GM23248 (cell line): ENCODE measurements at places on chromosomes 7 and 10. TPM values are rescaled to one million over a fixed set of nuclear protein-coding genes. Genes with fewer than 3 reads are reported as not detected.

The ASIC3 gene
- total RNA-seq = 1.1 TPM in 1 of 2 replicates, not detected in the other

GRCh38 chr7:51080622-51081269, 235.9 kb downstream of the COBL start:
- DNase-seq = no peak

DNA sequence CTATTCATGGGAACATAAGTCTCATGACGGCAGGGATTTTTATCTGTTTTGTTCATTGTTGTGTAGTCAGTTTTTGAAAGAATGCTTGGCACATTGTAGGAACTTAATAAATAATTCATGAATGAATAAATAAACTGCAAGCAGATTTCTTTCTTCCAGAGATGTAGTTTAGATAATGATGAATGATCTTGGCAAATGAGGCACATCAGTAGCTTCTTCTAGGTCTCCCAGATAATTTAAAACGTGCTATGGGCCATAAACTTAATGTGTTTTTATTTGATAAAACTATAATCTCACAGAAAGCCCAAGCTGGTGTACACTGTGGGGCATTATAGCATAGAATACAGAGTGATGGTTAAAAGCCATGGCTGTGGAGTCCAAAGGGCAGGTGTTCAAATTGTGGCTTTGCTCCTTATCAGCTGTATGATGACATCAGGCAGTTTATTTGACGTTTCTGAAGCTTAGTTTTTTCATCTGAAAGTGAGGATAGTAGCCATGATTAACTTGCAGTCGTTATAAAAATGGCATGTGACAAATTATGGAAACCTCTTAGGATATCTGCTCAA, 3.5 kb downstream of the MGAM start:
- DNase-seq = no peak

DNA sequence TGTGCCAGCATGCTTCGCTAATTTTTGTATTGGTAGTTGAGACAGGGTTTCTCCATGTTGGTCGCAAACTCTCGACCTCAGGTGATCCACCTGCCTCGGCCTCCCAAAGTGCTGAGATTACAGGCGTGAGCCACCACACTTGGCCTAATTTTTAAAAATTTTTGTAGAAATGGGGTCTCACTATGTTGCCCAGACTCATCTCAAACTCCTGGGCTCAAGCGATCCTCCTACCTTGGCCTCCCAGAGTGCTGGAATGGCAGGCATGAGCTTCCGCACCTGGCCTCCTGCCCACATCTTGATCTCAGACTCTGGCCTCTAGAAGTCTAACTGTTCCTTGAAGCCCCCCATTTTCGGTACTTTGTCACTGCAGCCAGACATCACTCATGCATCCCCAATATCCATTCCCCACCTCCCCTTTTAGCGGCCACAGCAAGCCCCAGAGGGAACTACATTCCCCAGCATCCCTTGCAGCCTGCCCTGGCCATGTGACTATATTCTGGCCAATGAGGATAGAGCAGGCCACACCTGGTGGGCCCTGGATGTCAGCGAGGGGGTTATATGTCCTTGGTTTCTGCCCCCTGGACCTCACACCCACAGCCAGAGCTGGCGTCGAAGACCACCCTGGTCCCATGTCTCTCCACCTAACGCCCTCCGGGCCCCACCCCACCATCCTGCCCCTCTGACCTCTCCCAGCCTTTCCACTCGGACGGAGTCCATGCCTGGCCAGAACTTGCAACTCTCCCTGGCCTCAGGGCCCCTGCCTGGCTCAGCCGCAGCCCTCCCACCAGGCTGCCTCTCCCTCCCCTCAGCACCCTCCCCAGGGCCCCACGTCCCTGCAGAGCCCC, 33.8 kb downstream of the MICALL2 start:
- peak; percentile 40 for DNase-seq

DNA sequence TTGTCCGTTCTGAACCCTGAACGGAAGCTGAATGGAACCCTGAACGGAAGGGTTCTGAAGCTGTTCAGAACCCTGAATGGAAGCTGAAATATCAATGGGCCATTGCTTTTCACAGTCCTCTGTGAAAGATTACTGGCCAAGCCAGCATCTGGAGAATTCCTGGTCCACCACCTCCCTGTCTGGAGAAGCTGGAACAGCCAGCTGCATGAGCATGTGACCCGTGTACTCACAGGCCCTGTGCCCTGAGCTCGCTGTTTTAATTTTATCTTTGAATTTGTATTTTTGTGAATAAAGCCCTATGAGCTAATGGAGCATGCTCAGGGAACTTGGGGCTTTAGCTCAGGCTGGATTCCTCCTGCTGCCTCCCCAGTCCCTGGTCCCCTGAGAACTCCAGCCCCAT, 37.2 kb downstream of the HTRA1 start:
- DNase-seq = peak; percentile 42

DNA sequence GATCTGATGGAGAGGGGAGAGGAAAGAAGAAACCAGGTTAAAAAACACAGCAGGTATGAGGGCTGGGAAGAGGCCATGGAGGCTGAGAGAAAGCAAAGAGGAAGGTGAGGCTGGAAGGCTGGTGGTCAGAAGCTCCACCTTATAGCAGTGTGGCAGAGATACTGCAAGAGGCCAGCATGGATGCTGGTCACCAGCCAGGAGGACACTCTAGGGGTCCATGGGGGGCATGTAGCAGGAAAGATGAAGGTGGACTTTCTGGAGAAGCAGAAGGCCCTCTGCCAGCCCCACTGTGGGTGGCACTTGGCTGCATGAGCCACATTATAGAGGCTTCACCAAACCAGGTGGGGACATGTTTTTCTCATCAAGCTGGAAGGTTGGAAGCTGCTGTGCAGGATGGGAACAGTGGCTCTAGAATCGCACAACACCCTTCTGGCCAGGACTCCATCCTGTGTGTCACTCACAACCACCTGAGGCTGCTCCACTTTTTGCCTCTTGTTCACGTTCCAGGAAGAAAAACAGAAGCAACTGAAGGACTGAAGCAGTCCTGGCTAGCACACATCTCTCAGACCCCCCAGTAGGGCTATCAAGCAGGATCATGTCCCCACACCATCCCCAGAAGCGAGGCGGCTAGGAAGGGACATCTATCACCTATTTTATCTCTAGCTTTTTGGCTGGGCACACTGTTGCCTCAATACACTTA, 587.5 kb upstream of the MGMT start:
- DNase-seq = no peak

The SUGCT gene
- total RNA-seq = 2.2 and 3.7 TPM in 2 replicates

The ZPBP gene
- total RNA-seq = not detected in 2 replicates

The EEF1AKMT2 gene
- total RNA-seq = 19.6 and 24.0 TPM in 2 replicates

GRCh38 chr10:4301291-4302045, 516.5 kb upstream of the KLF6 start:
- peak; percentile 59 for DNase-seq

DNA sequence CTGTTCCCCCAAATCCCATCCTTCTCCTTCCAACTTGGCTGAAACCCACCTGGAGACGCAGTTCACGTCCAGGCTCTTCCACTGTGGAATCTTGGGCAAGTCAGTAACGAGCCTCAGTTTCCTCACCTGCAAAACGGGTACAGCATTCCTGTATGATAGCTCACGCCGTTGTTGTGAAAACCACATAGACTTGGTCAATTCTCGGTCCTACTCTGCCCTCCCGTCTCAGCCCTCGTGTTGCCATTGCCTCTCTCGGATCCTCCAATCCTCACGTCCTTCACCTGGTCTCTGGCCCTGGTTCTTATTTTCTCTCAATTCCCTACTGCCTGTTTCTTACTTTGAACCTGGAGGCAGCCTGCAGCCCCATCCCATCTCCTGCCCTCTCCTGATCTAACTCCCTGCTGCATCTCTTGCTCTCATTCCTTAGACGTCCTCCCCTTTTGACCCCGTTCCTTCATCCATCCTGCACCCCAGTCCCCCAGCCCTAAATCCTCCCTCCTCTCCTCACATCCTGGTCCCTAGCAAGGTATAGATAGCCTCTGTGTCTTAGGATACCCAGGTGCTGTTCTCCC, 2.0 kb upstream of the MUC12 start:
- peak; percentile 36 for DNase-seq

The CRTAC1 gene
- total RNA-seq = 0.13 TPM in 1 of 2 replicates, not detected in the other

DNA sequence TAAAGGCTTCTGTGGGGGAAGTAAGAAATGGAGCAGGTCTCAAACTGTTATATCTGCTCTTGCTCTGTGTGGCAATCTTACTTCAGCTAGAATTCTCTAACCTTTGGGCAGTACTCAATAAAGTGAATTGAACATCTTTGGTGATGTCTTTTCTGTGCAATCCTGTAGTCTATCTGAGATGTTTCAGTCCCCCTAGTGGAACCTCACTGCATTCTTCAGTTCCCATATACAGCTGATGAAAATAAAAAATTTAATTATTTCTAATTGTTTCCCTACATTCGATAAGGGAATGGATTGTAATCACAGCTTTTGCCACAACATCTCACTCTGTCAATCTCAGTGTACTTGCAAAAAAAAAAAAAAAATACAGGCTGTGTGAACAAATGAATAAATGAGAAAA, 522.6 kb downstream of the DNAJB9 start:
- no peak for DNase-seq

- no peak for DNase-seq
Measured at GRCh38 chr10:103373544-103373943, 5.8 kb downstream of the TAF5 start.

The C10orf53 gene
- total RNA-seq = not detected in 2 replicates

GRCh38 chr7:131021902-131022301, 287.9 kb upstream of the KLF14 start:
- DNase-seq = no peak

The CCT6A gene
- 113 and 147 TPM in 2 replicates for total RNA-seq

DNA sequence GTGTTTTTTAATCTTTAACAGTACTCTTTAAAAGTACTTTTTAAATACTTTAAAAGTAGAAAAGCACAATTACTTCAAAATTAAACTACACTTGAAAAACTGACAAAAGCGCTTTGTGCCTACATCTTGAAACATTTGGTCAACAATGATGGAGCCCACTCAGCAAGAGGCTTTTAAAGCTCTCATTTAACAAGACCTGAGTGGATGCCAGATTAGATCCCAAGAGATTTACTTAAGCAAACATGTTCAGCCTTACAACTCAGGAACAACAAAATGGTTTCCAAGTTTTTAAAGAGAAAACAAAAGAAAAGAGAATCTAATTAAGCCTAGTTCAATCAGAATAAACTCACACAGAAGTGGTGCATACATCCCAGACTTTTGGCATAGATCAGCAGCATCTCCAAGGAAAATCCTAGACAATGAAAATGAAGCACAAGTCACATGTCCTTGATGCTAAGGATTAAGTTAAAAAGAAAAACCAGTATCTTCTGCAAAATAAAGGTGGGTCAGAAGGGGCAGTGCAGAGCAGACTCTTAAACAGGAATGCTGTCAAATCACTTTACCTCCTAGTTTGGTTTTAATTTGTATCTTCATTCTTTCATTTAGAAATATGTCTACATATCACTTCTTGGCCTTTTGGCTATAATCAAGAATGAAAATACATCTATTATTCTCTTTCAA, 26.2 kb downstream of the HIBADH start:
- no peak for DNase-seq

GRCh38 chr10:37734971-37735370, 122.4 kb downstream of the ZNF248 start:
- peak; percentile 69 for DNase-seq

DNA sequence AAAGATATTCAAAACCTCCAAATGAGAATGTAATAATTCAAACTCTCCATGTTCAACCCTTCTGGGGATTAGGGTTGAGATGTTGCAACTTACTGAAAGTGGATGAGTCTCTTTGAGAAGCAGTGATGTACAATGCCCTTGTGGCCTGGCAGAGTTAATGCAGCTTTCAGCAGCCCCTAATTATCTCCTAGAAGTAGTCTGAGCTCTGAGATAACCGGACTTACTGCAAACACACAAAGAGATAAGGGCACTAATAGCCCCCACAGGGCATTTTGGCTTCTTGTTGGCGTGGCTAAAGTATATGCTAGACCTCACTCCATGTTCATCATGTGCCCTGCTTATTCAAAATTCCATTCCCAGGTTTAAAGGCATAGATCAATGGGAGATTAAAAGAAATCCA, 404.7 kb downstream of the NEBL start:
- DNase-seq = no peak

The RBM20 gene
- total RNA-seq = 0.13 TPM in 1 of 2 replicates, not detected in the other

The SLC26A3 gene
- not detected in 2 replicates for total RNA-seq

DNA sequence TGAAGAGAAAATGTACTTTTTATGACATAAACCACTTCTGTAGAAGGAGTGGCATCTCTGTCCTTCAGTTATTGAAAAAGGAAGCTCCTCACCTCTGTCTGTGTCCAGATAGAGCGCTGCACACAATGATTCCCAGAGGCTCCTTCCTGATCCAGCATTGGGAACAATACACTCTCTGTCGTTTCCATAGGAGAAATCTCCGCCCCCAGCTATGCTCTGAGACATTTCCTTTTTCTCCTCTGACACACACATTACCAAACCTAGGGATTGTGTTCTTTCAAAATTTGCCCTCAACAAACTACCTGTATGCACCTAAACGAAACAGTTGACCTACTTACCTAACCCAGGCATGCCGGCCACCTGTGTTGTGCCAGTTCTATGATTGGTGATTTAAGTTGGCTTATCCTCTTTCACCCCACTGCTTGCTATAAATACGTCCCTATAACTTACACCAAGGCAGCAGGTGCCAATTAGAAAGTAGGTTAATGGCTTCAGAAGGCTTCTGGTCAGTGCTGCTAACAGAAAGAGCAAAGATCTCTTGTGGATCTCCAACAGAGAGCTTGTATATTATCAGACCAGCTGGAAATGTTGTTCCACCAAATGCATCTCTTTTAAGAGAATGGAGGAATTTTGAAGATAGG, 140.1 kb upstream of the JCAD start:
- DNase-seq = no peak

DNA sequence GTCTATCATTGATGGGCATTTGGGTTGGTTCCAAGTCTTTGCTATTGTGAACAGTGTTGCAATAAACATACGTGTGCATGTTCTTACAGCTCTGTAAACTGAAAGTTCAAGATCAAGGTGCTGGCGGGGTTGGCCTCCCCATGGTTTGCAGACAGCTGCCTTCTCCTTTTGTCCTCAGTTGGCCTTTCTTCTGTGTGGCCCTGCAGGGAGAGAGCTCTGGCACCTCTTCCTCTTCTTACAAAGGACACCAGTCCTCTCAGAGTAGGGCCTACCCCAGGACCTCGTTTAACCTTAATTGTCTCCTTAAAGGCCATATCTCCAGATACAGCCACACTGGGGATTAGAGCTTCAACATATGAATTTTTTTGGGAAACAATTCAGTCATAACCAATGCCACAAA, 462.7 kb downstream of the TCERG1L start:
- no peak for DNase-seq

The TRIM50 gene
- not detected in 2 replicates for total RNA-seq

DNA sequence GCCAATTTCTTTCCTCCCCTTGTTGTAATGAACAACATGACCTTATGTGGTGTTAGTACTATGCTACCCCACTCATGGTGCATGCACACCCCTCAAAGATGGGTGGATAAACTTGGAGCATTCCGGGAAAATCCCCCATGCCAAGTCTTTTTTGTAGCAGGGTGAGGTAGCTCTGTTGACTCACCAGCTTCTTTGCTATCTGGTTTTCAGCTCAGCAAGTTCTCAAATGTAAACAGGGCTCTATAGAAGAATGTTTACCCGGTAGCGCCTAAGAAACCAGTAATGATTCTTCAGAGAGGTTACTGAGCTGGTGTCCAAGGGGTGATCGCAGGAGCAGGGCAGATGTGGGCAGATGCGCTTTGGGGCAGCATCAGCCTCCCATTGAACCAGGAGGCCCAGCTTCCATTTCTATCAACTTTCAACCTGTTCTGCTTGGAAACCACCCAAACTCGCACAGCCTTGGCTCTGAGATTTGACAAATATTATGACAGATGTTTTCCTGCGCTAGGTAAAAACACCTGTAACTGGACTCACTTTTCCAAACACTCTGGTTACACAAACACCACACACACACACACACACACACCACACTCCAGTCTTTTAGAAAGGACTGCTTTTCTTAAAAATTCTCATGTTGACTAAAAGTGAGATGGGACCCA, 87.8 kb downstream of the ZRANB1 start:
- peak; percentile 16 for DNase-seq
